LNCaP clone FGC (cell line): ENCODE measurements at places on chromosomes 1 and 21.

GRCh38 chr1:241531195-241532161, 700 bp upstream of the KMO start:
- peak; percentile 46 for DNase-seq

DNA sequence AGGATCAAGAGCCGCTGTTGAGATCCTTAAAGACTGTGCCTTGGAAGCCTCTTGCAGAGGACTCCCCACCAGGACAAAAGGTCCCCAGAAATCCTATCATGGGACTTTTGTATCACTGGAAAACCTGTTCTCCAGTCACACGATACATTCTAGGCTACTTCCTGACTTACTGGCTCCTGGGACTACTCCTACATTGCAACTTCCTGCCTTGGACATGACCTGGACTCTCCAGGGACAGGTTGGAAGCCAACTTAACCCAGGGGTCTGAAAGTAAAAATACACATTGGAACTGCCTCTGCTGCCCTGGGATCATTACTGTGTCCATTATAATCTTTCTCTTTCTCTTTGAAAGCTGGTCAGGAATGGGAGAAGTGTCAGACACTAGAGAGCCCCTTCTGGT, 9.9 kb downstream of the PIGV start:
- DNase-seq: no peak

DNA sequence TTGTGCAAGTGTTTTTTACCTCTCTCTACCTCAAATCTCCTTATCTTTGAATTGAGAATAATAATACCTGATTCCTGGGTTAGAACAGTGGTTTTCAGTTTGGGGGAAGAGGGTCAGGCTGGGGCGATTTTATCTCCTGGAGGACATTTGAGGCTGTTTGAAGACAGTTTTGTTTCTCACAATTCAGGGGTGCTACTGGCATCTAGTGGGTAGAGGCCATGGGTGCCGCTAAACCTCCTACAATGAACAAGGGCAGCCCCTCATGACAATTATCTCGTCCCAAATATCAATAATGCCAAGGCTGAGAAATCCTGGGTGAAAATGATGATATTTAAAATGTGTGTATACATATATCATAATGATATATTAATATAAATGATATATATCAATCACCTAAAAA, 139.1 kb upstream of the USH2A start:
- DNase-seq: no peak

GRCh38 chr1:46527474-46528296, 23.8 kb downstream of the KNCN start:
- peak; percentile 8 for DNase-seq

DNA sequence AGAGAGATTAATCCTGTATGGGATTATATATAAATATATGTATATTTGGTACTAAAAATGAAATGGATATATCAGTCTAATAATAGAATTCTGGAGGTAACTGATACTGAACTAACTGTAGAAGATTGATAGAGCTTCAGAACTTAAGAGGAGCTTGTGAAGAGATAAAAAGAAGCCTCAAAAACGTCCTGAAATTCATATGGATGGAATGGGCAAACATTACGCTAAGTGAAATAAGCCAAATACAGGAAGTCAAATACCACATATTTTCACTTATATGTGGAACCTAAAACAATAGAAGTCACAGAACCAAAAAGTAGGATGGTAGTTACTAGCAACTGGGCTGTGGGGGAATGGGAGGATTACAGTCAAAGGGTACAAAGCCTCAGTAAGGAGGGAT, 36.0 kb upstream of the ADGRL4 start:
- DNase-seq: no peak

- peak; percentile 11 for DNase-seq
These were observed 147.6 kb upstream of the CAMK1G start for GRCh38 chr1:209435654-209436566.

DNA sequence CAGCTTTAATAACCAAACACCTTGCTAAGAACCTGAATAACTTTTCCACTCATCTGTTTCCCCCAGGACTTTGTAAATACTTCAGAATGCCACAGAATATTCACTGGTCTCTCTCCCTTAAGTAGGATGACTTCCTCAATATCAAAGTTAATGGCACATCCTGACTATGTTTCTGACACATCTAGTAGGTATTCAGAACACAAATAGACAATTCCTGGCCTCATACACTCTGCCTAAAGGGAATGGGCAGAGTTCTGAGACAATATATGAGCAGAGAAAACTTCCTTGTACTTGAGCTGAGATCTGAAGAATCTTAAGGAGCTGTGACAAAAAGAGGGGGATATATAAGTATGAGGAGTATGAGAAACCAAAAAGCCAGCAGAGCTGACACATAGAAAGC, 34.8 kb downstream of the ANKRD13C start:
- DNase-seq: no peak

DNA sequence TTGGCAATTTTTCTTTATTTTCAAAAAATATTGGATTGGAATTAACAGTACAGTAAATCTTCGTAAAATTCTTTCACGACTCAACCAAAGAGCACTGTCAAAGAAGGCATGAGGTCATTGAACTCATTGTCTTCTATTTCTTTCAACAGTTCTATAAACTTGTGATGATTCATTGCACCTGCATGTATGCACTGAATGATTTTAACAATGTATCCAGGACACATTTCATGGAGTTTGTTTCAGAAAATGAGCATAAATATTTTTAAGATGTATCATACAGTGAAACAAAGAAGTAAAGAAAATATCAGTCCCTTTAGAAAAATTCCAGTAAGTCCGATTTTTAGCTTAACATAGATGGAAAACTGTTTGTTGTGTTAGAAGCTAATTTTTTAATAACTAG, 33.6 kb upstream of the CD34 start:
- DNase-seq: no peak

GRCh38 chr21:41160036-41160435, 7.9 kb upstream of the BACE2 start:
- DNase-seq: no peak

GRCh38 chr1:64744492-64745180, at the start of gene RAVER2:
Gene RAVER2, plus strand, starts transcription at chr1:64745075. Its CDS starts 98 bp downstream, at chr1:64745173.
- DNase-seq: no peak

GRCh38 chr1:230794431-230794830, 47.2 kb downstream of the CAPN9 start:
- no peak for DNase-seq

DNA sequence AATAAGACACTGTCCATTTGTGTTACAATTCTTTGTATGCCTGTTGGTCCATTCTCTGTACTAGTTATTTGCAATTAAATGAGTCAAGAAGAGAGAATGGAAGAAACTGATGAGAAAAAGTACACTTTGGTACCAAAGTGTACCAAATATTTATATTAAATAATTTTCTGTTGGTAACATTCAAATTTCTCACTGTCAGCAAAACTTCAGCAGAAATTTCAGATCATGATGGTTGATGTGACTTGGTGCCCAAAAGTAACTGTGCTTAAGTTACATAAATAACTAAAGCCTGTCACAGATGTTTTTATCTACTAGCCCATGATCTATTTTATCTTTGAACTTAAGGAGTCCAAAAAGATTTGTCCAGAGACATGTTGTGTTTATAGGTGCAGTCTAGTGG, 274.4 kb upstream of the CXADR start:
- DNase-seq: no peak

GRCh38 chr1:163877016-163877415, 555.3 kb downstream of the NUF2 start:
- DNase-seq: no peak

GRCh38 chr1:27891196-27891889, 19.0 kb downstream of the THEMIS2 start:
- no peak for DNase-seq

GRCh38 chr1:199862047-199862446, 165.5 kb upstream of the NR5A2 start:
- DNase-seq: no peak

- no peak for DNase-seq
These were observed at the start of gene GBP1 for GRCh38 chr1:89065079-89065868. Gene GBP1, minus strand, starts transcription at chr1:89065208. Its CDS starts 1,974 bp downstream, at chr1:89063234.

GRCh38 chr1:29332204-29332603, 95.9 kb downstream of the PTPRU start:
- DNase-seq: peak; percentile 15

DNA sequence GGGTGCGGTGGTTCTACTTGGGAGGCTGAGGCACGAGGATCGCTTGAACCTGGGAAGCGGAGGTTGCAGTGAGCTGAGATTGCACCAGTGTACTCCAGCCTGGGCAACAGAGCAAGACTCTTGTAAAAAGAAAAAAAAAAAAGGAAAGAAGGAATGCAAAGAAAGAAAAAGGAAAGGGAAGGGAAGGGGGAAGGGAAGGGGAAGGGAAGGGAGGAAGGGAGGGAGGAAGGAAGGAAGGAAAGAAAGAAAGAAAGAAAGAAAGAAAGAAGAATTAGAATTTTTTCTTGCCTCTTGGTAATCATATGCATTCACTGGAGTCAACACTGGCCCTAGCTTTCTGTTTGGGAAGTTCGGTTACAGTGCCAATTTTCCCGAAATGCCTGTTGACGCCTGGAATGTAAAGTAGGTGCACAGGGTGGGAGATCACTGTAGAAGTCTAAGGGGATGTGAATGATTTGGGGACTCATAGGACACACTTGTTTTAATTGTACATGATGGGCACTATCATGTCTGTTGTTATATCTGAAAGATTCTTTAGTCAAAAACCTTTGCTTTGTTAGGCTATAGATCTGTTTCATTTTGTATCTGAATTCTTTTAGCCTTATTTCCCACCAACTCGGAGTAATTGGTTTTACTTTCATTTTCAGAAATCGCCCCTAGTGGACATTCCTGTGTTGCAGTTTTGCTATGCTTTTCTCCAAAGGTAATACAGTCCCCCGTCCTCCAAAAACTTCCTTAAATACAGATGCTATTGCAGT, 59.8 kb upstream of the MORC3 start:
- DNase-seq: no peak

- DNase-seq: no peak
These were observed 1.3 kb downstream of the ZNF644 start for GRCh38 chr1:91020486-91020885.

DNA sequence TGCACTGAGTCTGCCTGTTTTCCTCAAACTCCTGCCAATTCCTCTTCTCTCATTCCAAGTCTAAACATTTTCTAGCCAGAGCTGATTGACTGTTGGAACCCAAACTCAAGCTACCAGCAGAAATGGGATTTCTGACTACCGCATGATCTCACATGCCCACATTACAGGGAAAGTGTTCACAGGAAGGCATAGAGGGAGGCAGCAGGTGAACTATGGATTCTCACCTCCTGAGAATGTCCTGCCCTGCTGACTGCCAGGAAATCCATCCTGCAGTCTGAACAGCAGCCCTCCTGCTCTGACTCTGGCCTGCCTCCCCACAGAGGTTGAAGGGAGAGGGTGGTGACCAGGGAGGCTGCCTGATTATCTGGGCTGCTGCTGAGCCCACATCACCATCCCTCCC, 22.5 kb downstream of the IQGAP3 start:
- no peak for DNase-seq

DNA sequence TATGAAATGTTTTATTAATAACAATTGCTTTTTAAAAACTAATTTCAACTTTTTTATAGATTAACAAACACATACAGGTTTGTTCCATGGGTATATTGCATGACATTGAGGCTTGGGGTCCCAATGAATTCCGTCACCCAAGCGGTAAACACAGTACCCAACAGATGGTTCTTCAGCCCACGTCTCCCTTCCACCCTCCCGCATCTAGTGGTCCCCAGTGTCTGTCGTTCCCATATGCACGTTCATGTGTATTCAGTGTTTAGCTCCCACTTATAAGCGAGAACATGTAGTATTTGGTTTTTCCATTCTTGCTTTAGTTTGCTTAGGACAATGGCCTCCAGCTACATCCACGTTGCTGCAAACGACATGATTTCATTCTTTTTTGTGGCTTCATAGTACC, 48.6 kb downstream of the NOS1AP start:
- DNase-seq: no peak

GRCh38 chr1:231818337-231818736, 191.7 kb downstream of the DISC1 start:
- DNase-seq: no peak

GRCh38 chr1:111834956-111835355, 79.3 kb downstream of the DDX20 start:
- no peak for DNase-seq

- DNase-seq: no peak
These were observed 132.8 kb downstream of the FGGY start for GRCh38 chr1:59429656-59430055.

DNA sequence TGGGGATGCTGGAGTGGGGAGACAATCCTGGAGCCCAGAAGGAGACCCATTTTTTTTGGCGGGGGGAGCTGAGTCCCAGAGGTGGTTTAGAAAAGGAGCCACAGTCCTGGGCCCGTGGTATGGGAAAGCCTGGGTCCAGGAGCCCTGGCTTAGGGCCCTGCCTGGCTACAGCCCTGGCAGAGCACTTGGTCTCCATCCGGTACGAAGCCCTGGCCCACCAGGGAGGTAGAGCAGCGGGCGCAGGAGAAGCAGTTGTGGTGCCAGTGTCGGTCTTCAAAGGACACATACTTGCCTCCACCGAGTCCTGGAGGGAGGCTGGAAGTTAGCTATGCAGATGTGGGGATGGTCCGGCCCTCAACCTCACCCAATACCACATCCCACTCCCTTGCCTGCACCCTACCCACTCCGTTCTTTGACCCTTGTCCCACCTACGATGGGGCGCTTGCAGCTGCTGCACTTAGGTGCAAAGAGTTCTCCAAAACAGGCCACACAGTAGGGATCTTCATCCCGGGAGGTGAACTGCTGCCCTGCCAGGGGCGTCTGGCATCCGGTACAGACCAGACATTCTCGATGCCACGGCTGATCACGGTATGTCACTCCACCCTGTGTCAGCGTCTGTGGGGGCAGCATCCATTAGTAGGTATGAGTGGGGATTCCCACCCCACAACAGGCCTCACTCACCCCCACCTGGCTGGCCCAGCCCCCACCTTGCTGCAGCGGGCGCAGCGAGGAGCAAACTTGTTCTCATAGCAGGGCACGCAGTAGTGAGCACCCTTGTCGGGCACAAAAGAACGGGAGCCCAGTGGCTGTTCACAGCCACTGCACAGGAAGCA, 7.7 kb upstream of the SF3A3 start:
- DNase-seq: no peak

- DNase-seq: no peak
These were observed 97.3 kb downstream of the PLA2G4A start for GRCh38 chr1:186925881-186926669.

- no peak for DNase-seq
These were observed 46.5 kb downstream of the RAP1GAP start for GRCh38 chr1:21622466-21623315.

DNA sequence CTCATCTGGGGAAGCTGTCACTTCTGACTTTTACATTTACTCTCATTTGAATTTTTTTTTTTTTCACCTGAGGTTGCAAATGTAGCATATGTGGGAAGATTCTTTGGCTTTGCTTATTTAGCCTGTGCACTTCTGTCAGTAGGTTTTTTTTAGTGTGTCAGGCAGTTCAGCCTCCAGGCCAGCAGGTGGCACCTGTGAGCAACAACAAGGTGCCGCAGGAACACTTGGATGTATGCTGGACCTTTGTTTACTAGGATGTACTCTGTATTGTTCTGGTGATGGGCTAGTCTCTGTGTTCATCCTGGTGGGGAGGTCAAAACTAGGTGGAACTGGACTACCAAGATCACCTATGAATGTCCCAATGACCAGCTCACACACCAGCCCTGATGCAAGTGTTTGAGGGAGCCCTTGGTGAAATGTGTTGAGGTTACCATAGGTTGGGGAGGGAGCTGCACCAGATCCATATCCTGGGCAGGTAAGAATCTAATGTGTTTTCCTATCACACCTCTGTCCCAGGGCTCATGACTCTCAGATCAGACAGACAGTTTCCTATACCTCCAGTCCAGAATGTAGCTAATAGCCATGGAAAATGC, 618.2 kb downstream of the BRINP3 start:
- DNase-seq: no peak

- DNase-seq: no peak
These were observed 4.1 kb downstream of the TMEM240 start for GRCh38 chr1:1536019-1536937.

- DNase-seq: no peak
These were observed 290.3 kb upstream of the NRIP1 start for GRCh38 chr21:15355066-15355465.
